ENCODE measurements at places on chromosomes 5 and 9.

DNA sequence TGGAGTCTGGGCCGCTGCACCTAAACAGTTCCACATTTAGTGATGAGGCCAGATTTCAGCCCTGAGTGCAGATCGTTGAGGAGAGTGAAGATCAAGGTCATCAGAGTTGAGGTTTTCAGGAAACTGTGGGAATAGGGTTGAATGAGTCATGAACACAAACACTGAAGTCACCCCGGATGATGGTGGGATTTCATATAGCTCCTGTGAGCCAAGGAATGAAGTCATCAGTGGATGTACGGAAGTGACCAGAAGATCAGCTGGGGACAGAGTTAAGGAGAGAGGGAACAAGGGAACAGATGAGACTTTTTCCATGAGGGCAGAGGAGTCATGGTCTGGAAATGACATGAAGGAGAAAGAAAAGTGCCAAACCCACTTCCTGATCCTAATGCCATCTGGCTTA lies 36.5 kb downstream of the PALM2AKAP2 start:
- DNase-seq, result no peak

- no peak for DNase-seq
Measured at GRCh38 chr5:9691261-9691660, 61.1 kb upstream of the TAS2R1 start.

DNA sequence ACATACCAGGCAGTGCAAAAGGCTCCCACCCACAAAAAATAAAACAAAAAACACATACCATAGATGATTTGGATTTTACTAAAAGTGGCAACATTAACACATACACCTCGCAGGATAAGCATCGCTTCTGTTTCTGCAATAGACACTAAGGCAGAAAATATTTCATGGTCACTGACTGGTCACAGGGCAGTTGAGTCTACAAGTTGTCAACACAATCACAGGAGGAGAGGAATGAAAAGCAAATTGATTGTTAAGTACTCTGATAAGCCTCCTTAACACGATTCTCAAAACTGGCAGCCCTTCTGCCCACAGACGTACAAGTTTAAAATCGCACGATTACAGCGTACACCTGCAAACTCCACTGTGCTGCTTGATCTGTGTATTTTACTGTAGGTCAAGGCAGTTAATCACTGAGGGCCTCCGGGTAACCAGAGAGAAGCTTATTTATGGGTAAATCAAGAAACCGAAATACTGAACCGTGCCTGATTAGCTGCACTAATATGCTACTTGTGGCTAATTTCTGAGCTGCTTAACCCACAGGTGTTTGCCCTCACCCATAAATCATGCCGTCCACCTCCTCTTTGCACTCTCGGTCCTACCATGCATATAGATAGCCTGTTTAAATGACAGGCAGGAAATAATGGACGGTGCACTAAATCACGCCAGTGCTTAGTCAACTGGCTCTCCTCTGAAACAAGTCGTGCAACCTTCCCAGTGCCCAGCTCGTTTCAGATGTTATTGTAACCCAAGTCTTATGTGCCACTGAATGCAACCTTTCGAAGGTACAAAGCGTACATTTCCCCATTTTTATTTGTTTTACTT lies 659.4 kb upstream of the ADAMTS16 start:
- no peak for DNase-seq

- DNase-seq, result no peak
Measured at GRCh38 chr5:11293523-11293922, 532.5 kb upstream of the DAP start.

GRCh38 chr5:149320791-149321330 lies 24.4 kb upstream of the GRPEL2 start:
- DNase-seq, result no peak

GRCh38 chr9:1173211-1173610 lies 123.1 kb downstream of the DMRT2 start:
- DNase-seq, result no peak

- no peak for DNase-seq
Measured at GRCh38 chr9:81456431-81457006, 232.8 kb downstream of the TLE1 start.

DNA sequence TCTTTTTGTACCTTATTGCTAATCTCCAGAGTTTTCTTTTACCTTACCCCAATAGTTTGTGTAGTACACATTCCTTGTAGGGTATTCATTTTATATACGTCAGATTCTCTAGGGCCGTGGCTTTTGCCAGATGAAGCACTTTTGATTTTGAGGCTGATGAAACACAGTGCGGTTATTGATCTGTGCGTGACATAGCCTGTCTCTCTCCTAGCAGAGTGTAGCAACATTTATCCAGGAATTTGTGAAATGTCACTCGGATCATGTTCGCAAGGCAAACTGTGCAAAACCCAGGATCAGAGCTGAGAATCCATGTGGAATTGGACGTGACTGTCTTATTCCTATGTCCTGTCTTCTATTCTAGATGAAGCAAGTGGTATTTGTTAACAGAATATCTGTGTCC lies 142.0 kb upstream of the SH3GL2 start:
- no peak for DNase-seq

All from stimulated activated naive CD8-positive, alpha-beta T cell treated with anti-CD3 and anti-CD28 coated beads, Interleukin-15, amount 100 ng/mL, for 72 hours (primary cell).